NCI-H1694 treated with DMSO at 0.1 percent for 48 hours (cell line): ENCODE measurements at places on chromosomes 6 and 20.
A peak's percentile ranks its signal among the peaks of the same experiment; 100 is the strongest.

- no peak for DNase-seq
Measured at GRCh38 chr6:2432292-2432691, 186.9 kb upstream of the GMDS start.

DNA sequence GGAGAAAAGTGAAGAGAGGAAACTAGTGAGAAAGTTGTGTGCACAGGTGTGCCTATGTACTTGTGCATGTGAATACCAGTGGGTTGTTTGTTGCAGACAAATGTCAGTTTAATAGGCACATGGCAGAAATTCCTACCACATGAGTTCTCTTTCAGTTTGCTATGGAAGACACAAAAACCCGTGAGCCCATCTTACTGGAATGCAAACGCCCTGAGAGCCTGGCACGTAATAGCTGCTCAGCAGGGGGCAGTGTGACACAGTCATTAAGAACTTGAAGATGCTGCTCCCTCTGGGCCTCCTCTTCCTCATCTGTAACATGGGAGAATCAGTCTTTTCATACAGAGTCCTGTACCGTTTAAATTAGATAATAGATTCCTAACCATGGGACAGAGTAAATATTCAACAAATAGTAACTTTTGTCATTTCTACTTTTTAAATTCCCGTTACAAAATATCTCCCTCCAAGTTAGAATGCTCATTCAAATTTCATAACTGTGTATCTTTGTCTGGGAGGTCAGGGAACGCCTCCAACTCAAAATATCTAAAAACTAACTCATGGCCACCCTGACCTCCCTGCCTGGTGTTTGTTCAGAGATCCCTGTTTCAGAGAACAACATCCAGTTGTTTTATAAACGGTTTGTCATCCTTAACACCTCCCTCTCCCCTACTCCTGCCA, 802.9 kb downstream of the MAFB start:
- DNase-seq: peak; percentile 18

- DNase-seq: no peak
Measured at GRCh38 chr6:162336359-162336758, 391.2 kb downstream of the PRKN start.

DNA sequence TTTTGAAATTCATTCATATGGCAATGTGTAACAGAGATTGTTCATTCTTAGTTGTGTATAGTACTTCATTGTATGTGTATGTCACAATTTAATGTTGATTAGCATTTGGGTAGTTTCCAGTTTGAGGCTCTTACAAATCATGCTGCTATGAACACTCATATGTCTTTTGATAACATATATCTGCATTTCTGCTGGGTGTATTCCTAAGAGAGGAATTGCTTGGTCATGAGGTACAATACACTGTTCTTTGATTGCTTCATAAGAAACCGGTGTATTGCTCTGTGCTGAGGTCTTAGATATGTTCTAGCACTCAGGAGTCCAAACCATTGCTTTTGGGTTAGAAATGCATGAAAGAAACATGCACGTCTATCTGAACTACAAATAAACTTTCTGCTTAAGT, 492.9 kb upstream of the JAG1 start:
- no peak for DNase-seq

GRCh38 chr6:11096109-11096508, 2.5 kb downstream of the SMIM13 start:
- no peak for DNase-seq

DNA sequence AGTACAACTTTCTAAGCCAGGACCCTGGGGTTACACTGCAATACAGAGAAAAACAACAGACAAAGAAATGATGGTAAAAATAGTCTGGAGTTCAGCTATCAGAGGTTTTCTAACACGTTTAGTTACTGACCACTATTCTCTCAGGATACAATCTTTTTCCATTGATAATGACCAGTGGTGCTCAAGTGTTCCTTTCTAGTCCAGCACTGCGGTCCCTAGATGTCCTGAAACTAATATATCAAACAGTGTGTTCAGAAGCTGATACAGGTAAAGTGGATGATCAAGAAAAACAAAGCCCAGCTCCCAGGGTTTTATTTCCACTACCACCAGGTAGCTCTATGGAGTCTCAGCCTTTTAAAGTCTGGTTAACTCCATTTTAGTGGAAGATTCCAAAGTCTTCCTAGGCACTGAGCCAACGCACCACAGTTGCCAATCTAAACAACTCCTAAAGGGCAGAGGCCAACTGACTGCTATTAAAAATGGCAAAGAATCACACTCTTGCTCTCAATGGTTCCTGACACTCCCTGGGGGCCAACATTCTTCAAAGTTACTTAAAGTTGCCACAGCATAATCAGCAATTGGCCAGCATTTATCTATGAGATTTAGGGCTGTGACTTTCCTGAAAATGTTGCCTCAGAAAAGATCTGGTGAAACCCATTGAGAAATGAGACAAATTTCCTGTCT, 38.2 kb downstream of the DZANK1 start:
- no peak for DNase-seq

- DNase-seq: no peak
Measured at GRCh38 chr6:169847141-169847674, 95.8 kb downstream of the ERMARD start.

- no peak for DNase-seq
Measured at GRCh38 chr20:7147220-7147601, 379.7 kb downstream of the BMP2 start.

DNA sequence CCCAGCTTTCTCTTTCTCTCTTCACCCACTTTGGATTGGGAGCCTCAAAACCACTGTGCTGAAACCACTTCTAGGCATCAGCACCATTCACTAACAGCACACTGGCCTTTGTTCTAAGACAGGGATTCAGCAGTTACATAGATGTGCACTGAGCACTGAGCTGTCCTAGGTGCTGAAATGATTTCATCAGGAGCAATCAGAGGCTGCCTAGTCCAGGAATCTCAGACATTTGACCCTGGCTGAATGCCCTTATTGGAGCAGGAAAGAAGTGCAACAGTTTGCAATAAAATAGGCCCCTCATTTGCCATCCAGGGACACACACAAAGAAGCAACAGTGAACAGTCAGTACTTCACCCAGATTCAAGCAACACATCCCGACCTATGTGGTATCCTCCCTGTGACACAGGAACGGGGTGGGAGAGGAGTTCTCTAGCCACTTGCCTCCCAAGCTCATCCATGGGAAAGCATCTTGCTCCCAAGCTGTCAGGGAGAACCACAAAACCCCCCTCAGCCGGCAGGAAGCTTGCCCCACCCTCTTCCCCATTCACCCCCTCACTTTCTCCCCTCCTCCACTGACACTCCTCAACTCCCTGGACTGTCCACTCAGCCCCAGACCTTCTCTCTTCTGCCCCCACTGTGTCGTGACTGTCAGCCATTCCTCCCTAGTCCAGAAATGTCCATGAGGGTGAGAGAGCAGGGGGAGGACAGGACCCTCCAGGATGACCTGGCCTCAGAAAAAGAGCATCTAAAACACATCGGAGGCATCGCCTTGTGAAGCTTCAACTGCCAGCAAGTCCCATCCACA, 304.4 kb downstream of the PREX1 start:
- no peak for DNase-seq
